ENCODE measurements at places on chromosomes 12 and 14. TPM values are rescaled to one million over a fixed set of nuclear protein-coding genes. Genes with fewer than 3 reads are reported as not detected.

NPFF gene
- total RNA-seq = not detected

GPR68 gene
- total RNA-seq = 0.34 TPM

TAS2R20 gene
- 2.4 TPM for total RNA-seq

ACSM4 gene
- not detected for total RNA-seq

CNTN1 gene
- total RNA-seq = not detected

IL23A gene
- total RNA-seq = 0.11 TPM

P2RX7 gene
- total RNA-seq = 2.2 TPM

KLRB1 gene
- not detected for total RNA-seq

PXMP2 gene
- 35.2 TPM for total RNA-seq

ATG101 gene
- total RNA-seq = 45.9 TPM

ARPC3 gene
- 240 TPM for total RNA-seq

SIRT4 gene
- total RNA-seq = 2.5 TPM

PRR4 gene
- 0.17 TPM for total RNA-seq

DIO3 gene
- not detected for total RNA-seq

Data from dermis lymphatic vessel endothelial cell (primary cell).